Midbrain (tissue), 1 donor: ENCODE measurements at places on chromosomes 1 and 21.
A peak's percentile ranks its signal among the peaks of the same experiment; 100 is the strongest.

DNA sequence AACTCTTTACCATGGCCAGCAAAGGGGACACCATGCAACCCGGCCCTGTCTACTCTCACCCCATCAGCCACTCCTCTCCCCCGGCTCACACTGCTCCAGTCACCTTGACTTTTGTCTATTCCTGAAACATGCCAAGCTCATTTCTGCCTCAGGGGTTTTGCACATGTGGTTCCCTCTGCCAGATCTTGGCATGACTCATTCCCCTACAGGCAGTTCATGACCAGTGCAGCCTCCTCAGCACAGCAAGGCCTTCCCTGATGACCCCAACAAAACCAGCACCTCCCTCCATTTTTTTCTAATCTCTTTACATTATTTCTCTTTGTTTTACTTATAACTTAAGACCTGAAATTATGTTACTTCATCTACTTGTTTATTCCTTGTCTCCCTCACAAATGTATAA, 58.6 kb upstream of the GJB5 start:
- no peak for DNase-seq

GRCh38 chr1:25031601-25031965, 101.5 kb upstream of the RUNX3 start:
- no peak for DNase-seq

DNA sequence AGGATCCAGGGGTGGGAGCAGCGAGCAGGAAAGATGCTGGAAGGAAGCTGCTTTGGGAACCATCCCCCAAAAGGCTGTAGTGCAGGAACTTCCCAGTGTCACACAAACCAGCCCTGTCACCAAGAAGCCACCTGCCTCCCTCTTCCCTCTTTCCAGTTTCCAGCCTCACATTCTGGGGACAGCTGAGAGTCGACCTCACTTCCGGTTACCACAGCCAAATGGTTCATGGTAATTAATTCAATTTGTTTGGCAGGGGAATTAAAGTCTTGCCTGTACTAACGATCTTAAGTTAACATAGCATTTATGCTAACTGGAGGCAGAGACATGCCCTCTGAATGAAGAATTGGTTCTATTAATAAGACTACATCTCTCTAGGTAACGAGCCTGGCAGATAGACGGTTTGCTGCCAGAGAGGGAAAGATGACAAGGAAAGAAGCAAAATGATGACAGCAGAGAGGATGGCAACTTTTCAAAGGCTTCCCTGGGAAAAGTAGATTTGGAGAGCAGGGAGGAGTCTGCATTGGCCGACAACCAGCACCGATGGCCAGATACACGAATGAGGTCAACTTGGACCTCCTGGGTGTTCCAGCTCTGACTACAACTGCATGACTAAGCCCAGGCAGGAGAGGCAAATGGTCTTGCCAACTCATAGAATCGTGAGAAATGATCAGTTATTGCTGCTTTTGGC, 64.1 kb downstream of the TMCO4 start:
- no peak for DNase-seq

- no peak for DNase-seq
These were observed 271.2 kb downstream of the DPYD start for GRCh38 chr1:97649591-97649990.

DNA sequence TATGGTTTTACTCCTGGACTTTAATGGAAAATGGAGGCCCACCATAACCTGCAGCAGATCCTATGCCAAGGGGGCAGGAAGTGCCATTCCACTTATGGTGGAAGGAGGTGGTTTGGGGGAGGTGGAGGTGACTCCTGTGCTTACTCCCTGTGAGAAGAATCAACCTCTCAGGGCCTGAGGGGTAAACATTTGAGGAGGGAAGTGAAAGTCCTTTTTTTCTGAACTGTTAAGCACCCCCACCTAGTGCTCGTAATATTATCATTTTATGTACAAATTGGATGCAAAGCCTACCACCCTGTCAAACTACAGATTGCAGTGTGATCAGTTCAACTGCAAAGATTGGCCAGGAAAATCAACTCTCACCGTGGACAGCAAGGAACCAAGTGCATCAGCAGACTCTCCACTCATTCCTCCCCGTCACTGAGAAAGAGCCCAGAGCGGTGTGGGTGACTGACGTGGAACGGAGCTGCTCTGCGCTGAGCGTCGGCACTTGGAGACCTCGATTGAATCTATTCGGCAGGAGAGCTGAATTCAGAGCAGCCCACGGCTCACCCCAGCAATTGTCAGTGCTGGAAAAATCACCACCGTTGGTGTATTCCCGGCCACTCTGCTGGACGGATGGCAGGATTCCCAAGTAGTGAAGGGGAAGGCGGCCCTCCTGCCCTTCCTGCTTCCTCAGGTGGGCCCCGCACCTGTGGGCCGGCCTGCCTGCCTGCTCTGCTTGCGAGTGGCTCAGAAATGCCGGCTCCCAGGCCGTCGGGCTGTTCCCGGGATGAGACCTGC, 46.8 kb upstream of the COX20 start:
- DNase-seq = no peak

GRCh38 chr1:178310685-178311105, 186.1 kb downstream of the CLEC20A start:
- DNase-seq = peak; percentile 70

DNA sequence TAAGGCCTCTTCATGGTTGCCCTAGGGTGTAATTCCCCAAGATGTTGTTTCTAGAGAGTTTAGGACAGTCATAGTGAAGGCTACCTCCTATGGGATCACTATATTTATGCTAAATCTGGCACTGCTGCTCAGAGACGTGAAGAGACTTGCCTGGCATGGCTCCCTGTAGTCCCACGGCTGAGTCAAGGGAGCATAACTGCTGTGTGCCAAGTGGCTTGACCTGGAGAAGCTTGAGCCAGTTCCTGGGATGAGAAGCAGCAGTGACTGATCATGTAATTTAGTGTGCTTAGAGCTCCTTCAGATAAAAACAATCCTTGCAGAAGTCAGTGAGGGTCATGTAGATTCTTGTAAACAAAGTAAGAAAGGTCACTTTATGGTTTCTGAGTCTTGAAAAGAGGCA, 68.9 kb upstream of the TSPAN2 start:
- no peak for DNase-seq

- DNase-seq = no peak
These were observed 19.7 kb upstream of the TMEM52 start for GRCh38 chr1:1938613-1939295.

DNA sequence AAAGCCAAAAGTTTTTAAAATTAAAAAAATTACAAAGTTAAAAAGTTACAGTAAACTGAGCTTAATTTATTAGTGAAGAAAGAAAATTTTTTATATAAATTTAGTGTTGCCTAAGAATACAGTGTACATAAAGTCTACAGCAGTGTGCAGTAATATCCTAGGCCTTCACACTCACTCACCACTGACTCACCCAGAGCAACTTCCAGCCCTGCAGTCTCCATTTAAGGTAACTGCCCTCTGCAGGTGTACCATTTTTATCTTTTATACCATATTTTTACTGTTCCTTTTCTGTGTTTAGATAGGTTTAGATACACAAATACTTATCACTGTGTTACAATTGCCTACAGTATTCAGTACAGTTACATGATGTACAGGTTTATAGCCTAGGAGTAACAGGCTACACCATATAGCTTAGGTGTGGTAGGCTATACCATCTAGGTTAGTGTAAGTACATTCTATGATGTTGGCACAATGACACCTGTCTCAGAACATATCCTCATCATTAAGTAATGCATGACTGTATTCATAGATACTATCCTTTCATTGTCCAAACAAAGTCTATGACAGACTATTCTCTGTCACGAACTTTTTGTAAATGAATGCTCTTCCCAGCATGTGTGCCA, 78.6 kb upstream of the PBX1 start:
- DNase-seq = no peak

- no peak for DNase-seq
These were observed 19.0 kb upstream of the JUN start for GRCh38 chr1:58802640-58803399.

DNA sequence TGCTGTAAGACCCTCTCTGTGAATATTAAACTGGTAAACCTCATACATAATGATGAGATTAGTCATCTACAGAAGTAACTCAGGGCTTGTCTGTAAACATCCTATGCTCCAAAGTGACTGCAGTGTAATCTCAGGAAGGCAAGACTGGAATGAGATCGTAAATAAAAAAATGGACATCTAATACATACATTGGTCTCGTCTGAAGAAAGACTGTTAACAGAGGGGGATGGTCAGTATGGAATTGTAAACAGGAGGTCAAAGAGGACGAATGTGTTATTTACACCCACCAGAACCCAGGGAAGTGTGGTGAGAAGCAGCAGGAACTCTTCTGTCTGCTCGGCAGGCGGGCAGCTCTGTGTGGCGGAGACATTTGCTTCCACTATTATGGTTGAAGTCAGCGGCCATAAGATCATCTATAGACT, 51.4 kb downstream of the DISC1 start:
- DNase-seq = no peak

DNA sequence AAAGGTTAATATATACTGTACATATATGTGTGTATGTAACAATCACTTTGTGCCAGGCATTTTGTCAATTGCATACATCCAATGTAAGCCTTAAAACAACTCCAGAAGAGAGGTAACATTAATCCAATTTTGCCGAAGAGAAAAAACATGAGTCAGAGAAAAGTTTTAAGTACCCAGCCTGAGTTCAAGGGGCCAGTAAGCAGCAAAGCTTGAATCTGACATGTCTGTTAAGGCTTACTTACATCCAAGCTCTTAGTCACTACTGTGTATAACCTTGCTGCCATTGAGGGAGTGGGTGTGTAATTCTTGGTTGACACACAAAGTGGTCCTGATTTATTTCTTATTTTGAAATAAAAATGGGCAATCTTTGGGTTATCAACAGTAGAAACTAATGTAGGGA, 360.4 kb upstream of the LYPLAL1 start:
- DNase-seq = no peak

- no peak for DNase-seq
These were observed 10.7 kb downstream of the CELF3 start for GRCh38 chr1:151705753-151706463.

DNA sequence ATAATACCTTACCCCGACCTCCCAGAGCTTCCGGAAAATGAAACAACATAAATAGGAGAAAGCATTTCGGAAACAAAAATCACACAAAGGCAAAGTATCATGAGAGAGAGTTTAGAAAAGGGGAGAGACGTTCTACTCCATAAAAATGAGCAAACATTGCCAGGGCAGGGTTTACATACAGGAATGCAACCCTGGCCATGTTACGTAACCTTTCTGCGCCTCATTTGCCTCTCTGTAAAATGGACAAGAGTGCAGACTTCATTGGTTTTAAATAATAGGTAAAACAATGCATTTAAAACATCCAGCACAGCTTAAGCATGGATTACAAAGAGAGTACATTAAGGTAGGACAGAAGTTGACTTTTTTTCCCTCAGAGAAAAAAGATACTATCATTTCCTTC, 45.6 kb downstream of the PHC2 start:
- DNase-seq = no peak

- DNase-seq = peak; percentile 29
These were observed 31.0 kb downstream of the SLC45A1 start for GRCh38 chr1:8348777-8349472.

DNA sequence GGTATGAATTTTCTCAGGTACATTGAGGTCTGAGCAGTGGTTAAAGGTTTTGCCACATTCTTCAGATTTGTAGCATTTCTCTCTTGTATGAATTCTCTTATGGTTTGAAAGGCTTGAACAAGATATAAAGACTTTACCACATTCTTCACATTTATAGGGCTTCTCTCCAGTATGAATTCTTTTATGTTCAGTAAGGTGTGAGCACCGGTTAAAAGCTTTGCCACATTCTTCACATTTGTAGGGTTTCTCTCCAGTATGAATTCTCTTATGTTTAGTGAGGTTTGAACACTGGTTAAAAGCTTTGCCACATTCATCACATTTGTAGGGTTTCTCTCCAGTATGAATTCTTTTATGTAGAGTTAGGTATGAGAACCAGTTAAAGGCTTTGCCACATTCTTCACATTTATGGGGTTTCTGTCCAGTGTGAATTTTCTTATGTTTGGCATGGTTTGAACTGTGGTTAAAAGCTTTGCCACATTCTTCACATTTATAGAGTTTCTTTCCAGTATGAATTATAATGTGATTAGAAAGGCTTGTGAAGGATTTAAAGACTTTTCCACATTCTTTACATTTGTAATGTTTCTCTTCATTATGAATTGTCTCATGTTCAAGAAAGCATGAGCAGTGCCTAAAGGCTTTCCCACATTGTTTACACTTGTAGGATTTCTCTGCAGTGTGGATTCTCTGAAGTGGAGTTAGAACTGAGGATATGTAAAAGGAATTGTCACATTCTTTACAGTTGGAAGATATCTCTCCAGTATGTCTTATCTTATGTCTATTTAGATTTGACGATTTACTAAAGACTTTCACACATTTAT, 18.4 kb upstream of the ZNF124 start:
- DNase-seq = no peak

- no peak for DNase-seq
These were observed 362.4 kb upstream of the KAZN start for GRCh38 chr1:14236097-14236496.

GRCh38 chr1:8844501-8845006, 27.1 kb upstream of the RERE start:
- no peak for DNase-seq

GRCh38 chr1:68372487-68372886, 77.3 kb downstream of the RPE65 start:
- no peak for DNase-seq

GRCh38 chr1:177799746-177800145, 170.1 kb downstream of the SEC16B start:
- DNase-seq = no peak

- DNase-seq = no peak
These were observed 6.0 kb upstream of the AGPAT3 start for GRCh38 chr21:43858806-43859648.

DNA sequence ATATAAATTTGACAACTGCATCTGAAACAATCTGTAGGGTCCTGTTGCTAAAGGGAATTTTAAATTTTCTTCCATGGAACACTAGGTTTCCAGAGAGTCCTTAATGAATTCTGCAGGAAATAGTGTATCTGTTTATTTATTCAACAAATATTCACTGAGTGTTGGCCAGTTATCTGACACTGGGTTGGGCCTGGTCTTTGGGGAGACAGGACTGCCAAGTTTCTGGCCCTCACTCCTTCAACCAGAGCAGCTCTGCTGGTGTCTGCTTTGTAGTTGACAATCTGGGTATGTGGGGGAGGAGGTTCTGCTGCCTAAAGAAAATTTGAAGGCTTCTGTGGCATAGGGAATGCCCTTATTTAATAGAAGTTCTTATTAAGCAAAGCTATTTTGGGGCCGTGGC, 26.1 kb upstream of the HUNK start:
- no peak for DNase-seq

- no peak for DNase-seq
These were observed 109.3 kb downstream of the ZC3H11B start for GRCh38 chr1:219503604-219504003.

GRCh38 chr1:23722652-23723051, 20.6 kb upstream of the ELOA start:
- no peak for DNase-seq

GRCh38 chr1:111332190-111332589, 41.5 kb downstream of the CHIA start:
- no peak for DNase-seq
